ENCODE measurements at places on chromosomes 12 and 14. TPM values are rescaled to one million over a fixed set of nuclear protein-coding genes. Genes with fewer than 3 reads are reported as not detected.

Gene ADAMTS20
- total RNA-seq: 1.0 TPM

Gene PTPRB
- 1.9 TPM for total RNA-seq

- DNase-seq: no peak
These were observed 36.9 kb downstream of the BCL11B start for GRCh38 chr14:99234961-99235571.

DNA sequence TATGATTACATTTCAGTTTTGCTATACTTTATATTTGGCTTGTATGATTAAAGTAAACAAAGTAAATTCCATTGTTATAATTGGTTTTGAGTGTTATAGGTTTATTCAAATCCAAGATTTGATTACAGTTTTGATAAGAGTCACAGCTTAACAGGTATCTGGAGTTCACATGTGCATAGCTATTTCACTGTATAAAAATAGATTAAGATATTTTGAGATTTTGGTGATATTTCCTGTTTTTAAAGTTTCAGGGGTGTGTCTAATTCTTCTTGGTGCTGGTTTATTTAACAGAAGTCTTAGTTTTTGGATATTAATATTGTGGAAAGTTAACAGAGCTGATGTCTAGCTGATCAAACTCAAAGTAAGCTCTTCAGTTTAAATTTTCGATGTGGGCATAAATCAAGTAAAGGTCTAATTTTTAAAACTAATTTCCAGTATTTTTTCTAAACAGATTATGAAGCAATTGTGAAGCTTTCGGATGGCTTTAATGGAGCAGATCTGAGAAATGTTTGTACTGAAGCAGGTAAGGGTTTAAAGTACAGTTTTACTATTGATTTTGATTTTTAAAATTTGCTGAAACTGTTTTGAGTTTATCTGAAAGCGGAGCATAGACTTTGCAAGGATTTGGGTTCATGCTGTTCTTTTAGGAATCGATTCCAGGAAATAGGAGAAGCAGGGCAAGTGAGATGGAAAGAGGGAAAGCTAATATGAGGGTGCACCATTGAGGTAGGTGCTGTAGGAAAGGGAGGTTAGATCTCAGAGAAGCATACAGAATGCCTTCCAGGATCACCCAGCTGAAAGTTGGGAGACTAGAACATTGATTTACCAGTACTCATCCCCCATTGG is 6.2 kb upstream of the STYX start:
- no peak for DNase-seq

DNA sequence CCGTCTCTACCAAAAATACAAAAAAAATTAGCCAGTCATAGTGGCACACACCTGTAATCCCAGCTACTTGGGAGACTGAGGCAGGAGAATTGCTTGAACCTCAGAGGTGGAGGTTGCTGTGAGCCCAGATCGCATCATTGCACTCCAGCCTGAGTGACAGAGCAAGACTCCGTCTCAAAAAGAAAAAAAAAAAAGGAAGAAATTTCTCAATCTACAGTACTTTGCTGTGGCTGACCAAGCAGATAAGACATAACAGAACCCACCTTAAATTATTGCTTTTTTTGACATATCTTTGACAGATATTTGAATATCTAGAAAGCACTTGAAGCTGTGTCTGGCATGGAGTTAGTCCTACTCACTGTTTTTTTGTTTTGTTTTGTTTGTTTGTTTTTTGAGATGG is 34.9 kb upstream of the HNF1A start:
- no peak for DNase-seq

DNA sequence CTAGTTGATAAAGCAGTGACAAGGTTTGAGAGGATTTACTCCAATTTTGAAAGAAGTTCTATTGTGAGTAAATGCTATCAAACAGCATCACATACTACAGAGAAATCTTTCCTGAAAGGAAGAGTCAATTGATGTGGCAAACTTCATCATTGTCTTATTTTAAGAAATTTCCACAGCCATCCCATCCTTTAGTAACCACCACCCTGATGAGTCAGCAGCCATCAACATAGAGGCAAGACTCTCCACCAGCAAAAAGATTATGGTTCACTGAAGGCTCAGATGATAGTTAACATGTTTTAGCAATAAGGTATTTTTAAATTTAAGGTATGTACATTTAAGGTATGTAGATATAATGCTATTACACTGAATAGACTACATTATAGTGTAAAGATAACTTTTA is 122.1 kb upstream of the ARHGAP5 start:
- no peak for DNase-seq

DNA sequence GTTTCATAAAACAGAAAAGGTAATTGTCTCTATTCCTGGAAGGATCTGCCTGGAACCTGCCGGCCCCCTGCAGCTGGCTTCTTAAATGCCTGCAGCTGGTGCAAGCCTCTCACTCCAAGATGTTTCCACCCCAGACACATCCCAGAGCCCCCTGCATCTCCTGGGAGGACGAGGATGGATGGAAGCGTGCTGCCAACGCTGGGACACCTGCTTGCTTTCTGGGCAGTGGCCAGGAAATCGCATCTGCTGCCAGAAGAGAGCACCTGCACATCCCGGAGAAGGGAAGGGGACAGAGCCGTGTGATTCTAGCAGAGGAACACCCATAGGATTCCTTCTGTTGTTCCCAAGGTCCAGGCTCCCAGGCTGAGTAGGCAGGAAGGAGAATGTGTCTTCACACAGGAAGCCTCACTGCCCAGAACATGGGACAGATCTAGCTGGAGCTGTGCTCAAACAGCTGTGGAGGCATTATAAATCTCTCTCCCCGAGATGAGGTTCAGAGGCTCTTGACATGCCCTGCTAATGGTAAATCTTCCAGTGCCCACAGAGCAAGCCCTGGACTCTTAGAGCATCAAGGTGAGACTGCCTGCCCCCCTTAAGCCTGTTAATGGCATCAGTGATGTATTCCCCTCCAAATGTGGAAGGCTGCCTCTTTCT is 138.8 kb upstream of the MAP1LC3B2 start:
- DNase-seq: no peak

GRCh38 chr14:87690076-87690613 is 302.8 kb downstream of the GALC start:
- no peak for DNase-seq

DNA sequence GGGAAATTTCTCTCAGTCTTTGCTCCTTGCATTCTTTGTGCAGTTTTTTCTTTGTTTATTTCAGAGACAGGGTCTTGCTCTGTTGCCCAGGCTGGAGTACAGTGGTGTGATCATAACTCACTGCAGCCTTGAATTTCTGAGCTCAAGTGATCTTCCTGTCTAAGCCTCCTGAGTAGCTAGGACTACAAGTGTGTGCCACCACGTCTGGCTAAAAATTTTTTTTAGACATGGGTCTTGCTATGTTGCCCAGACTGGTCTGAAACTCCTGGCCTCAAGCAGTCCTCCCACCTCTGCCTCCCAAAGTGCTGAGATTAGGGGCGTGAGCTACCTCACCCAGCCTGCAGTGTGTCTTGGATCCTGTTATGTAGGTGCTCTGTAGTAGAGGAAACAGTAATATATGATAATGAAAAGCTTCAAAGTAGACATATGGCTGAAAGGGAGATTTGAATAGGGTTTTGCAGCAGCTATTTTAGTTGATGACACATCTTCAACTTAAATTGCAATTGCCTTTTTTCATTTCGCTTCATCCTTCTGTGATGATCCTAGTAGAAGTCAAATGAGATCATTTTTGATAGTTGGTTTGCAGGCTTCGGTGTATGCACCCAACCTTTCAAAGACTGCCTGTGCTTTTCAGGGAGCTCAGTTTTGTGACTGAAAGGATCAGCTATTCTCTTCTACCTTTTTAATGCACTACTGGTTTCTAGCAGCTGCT is 75.4 kb downstream of the FUT8 start:
- no peak for DNase-seq

- no peak for DNase-seq
These were observed 112.8 kb downstream of the SYT1 start for GRCh38 chr12:78977304-78977867.

DNA sequence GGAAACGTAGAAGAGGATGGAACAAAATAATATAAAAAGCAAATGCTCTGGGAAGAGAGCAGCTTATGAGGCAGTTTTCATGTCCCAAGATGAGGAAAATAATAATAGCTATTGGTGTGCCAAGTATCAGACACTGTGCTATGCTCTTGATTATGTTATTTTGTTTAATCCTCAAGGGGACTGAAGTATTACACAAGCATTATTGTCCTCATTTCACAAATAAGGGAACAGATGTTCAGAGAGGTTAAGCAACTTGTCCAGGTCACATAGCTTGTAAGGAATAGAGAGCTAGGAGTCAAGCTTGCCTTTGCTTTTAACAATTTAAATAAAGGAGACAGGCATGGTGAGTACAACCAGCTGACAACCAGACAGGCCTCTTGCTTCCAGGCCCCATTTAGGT is 26.9 kb upstream of the LTBP2 start:
- no peak for DNase-seq

DNA sequence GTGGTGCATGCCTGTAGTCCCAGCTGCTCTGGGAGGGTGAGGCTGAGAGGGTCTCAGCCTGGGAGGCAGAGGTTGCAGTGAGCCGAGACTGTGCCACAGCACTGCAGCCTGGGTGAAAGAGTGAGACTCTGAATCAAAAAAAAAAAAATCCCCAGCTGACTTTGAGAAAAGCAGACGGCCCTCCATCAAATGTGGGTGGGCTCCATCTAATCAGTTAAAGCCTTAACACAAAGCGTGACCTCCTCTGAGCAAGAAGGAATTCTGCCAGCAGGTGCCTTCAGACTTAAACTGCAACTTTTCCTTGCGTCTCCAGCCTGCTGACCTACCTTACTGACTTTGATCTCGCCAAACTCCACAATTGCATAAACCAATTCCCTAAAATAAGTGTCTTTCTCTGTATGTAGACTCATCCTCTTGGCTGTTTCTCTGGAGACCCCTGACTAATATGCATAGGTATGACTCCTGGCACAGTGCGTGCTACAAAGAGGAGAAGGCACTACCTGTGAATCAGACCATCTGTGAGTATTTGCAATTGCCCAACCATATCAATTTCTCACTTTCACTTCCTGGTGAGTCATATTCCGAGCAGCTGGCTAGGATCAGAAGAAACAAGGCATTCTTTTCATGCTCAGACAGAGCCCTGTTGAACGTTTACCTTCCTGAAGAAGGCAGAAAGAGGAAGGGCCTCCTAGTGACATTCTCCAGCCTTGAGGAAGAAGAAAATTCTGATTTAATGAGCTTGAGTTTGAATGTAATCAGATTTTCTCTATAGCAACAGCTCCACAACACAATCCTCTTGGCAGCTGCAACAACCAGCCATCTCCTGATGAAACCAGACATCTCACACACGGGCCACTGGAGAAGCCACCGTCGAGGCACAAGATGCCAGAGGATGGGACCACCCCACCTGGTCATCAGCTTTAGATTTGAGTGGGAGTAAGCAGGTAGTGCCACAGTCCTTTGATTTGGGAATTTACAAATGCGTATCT is 54.3 kb downstream of the CLMN start:
- peak; percentile 52 for DNase-seq

DNA sequence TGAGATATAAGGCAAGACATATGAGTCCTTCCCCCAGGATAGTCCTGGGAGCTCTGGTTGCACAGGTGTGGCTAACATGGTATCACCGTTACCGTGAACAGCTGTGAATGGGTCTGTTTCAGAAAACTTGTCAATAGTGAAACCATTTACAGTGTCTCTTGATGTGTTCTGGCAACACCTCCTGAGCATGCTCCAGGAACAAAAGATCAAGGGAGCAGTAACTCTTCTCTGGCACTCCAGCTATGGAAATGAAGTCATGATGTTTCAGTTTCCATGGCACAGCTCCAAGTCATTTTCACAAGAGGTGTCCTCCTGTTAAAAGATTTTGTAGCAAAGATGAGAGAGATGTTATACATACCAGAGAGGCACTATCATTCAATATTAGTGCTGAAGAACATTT is 253.7 kb downstream of the SNAPC1 start:
- no peak for DNase-seq

DNA sequence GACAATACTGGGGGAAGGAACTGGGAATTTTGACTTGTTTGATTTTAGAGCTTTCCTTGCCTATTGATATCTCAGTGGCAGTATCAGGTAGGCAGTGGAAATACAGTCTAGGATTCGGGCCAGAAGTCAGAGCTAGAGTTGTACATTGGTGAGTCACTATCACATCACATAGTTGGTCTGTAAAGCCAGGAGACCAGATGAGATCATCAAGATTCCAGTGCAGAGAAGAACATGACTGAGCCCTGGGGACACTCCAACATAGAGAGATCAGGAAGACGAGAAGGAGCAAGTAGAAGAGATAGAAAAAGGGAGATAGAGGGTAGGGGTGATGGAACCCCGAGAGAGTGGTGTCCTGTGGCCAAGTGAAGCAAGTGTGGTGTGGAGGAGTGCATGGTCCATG is 46.6 kb upstream of the NR1H4 start:
- no peak for DNase-seq

GRCh38 chr12:20099395-20100183 is 268.7 kb upstream of the PDE3A start:
- DNase-seq: no peak

DNA sequence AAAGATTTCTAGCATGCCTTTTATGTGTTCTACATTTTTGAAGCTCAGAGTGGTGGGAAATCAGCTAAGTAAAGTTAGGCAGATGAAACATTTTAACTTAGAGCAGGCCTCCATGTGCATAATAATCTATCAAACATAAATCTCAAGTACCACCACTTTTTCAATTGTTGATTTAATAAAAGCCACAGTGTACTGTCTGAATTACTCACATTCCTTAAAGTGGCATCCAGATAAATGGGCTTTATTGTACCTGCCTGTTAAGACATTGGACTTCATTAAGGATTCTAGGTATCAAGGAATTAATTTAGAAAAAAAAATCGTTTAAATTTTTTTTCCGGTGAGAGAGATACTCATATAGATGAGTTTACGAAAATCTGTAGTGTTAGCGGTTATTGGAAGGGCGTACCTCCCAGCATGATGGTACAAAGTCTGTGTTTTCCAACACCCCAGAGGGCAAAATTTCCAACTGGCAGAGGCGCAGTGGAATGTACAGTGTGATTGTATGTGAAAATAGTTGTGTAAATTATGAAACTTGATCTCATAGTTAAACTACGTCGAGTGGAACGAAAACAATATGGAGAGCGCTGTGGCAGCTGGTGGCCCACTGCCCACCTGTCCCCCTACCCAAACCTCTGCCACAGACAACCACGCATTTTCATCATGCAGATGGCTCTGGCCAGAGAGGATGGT is 25.0 kb downstream of the ELK3 start:
- peak; percentile 66 for DNase-seq

DNA sequence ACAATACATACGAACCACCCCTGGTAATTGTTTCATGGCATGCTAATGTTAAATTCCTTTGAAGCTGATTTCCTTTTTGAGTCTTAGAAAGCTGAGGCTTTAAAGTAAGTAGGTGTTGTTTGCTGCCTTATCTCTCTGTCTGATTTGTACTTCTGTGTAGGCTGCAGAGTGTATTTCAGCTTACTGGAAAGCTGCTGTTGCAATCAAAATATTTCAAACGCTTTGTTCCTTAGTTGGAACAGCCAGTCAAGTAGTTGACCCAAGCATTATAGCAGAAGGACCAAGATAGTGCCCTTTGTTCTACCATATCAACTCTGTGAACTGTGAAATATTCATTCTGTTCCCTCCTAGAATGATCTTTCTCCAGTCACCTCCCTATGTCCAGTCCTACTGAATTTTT is 3.1 kb downstream of the PKP2 start:
- no peak for DNase-seq

- DNase-seq: no peak
These were observed 49.9 kb upstream of the ZDHHC17 start for GRCh38 chr12:76713986-76714385.
